CD4-positive, alpha-beta T cell treated with Interleukin-4 for 4 hours (primary cell): ENCODE measurements at places on chromosomes 7 and 10.

DNA sequence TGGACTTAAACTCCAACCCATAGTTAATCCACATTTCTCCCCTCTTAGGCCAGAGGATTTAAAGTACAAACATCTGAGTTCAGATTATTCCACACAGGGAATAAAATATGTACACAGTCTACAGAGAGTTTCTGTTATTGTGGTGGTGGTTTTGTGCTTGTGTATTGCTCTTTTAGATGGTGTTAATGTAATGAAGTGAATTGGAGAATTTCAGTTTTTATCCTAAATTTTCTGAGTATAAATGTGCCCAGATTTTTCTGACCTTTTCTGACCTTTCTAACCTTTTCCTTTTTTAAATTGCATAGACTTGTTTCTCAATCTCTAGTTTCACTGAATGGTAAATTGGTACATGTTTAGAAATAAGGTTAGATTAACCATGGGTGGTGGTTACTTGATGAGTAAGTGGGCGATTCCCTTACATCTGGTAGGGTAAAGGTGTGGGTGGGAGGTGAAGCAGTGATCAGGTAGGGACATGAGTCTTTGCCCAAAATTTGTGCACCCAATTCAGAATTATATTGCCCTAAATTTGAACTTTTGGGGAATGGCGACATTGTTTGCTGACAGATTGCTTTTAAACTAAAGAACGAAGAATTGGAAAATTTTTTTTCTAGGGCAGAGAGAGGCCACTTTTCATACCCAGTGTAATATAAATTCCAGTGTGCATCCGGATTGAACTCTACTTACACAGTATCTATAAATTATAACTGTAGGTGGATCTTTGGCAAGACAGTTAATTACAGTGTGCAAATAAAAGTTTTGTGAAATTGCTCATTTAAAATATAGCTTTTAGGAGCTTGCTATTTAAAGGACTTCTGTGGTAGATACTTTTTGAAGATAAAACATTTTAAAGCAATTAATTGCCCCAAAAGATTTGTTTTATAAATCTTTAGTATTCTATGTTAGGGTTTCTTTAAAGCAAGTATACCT lies 62.2 kb downstream of the ST7 start:
- DNase-seq: no peak

GRCh38 chr10:120883071-120883470 lies 31.9 kb downstream of the WDR11 start:
- DNase-seq: no peak

- no peak for DNase-seq
These were observed 29.0 kb upstream of the SUN1 start for GRCh38 chr7:803243-803635.

GRCh38 chr7:141691961-141692360 lies 10.0 kb downstream of the DENND11 start:
- no peak for DNase-seq

GRCh38 chr10:101291331-101292193 lies 62.3 kb upstream of the LBX1 start:
- DNase-seq: peak; percentile 18

DNA sequence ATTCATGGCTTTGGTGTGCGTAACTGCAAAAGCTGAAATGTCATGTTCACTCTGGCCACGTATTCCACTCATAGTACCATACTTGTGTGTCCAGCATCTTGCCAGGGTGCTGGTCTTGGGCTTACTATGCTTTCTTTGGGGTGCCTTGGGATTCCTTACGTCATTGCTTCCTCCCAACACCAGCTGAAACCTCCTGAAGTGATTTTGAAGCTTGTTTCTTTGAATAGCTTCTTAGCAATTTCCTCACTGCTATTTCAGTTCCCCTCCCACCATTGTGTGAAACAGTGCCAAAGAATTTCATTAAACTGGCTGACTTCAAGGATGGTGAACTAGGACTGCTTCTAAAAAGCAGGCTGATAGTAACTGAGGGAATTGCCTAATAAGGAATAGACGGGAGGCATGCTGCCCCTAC lies 36.9 kb downstream of the ENTPD1 start:
- no peak for DNase-seq
